ENCODE measurements at places on chromosomes 3 and 15.

- no peak for DNase-seq
Observed at GRCh38 chr15:74613089-74613952, 2.3 kb upstream of the CLK3 start.

DNA sequence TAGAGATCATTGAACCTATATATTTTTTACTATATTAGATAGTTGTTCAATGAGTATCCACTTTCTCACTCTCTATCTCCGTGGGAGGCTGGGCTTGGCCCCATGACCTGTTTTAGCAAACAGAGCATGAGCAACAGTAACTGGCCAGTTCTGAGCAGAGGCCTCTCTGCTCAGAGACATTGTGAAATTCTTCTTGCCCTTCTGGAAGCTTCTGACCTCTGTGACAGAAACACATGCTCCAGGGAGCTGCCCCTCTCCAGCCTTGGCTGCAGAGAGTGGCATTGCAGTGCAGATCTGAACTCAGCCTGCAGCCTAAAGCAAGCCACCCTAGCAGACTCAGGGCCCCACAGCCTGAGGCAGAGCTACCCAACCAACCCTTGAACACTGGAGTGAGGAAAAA is 20.5 kb downstream of the FAM240A start:
- no peak for DNase-seq

DNA sequence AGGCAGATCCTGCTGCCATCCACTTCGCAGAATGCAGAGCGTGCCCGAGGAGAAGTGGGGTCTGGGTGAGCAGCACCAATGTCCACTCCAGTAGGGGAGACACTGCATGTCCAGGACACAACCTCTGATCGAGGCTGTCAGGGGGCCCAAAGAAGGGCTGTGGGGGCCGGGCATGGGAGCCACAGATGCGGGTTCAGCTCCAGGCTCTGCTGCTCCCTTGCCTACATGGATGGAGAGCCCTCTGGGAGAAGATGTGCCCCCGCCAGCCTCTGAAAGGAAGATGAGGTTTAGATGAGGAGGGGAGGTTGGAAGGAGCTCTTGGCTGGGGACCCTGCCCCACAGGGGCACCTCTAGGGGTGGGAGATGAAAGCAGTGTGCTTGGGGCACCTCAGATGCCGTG is 75.4 kb downstream of the KLF13 start:
- no peak for DNase-seq

GRCh38 chr3:159586571-159587202 is 401.9 kb upstream of the IL12A start:
- no peak for DNase-seq

DNA sequence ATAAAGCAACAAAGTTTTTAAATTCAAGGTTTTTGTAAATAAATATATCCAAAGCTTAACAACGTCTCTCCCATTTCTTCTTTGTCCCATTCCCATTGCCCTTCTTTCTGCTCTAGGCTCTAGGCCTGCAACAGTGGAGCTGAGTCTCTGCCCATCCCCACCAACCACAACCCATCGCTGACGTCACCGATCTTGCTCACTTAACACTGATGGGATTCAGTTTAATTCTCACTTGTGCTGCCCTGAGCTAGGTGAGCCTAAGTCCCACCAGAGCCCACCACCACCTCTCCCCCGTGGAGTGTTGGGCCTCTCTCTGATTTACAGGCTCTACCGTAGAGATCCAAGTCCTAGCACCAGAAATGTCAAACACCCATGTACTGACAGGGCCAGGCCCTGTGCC is 61.3 kb upstream of the RAB6B start:
- no peak for DNase-seq

- no peak for DNase-seq
Observed at GRCh38 chr15:50675535-50676144, 11.0 kb downstream of the TRPM7 start.

- no peak for DNase-seq
Observed at GRCh38 chr3:117549716-117550115, 840.1 kb downstream of the TUSC7 start.

DNA sequence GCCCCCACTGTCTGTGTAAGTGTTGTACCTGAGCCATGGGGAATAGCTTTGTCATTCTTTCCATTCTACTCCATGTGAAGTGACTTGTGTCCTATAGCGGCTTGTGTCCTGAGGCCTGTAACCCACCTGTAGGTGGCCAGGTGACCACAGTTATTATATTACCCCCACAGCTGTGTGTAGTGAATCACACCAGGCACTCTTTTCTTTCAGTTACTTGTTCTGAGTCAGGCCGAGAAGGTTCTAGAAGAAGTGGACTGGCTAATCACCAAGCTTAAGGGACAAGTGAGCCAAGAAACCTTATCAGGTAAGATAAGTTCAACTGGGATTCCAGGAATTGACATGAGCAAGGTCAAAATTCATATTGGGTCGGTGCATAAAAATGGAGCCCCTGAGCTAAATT is 29.2 kb downstream of the POLG start:
- DNase-seq: no peak

- no peak for DNase-seq
Observed at GRCh38 chr15:64865998-64866520, 24.3 kb downstream of the PLEKHO2 start.

DNA sequence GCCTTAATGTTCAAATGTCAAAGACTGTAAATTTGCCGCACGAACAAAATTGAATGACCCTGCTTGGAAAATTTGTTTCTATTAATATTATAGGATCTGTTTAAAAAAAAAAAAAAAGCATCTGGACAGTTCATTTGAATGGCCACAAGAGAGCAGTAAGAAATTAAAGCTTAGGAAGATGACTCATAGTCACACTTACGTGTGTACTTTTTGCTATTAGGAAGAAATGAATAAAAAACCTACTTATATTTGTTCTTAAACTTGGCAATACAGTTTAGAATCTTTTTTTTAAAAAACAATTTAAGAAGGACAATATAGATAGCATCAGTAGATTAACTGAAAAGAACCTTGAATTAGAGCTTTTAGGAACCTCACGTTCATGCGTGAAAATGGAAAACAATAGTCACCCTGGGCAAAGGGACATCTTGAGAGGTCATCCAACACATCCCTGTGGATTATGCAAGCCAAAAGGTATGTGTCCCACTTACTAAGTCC is 621.8 kb downstream of the MECOM start:
- no peak for DNase-seq

DNA sequence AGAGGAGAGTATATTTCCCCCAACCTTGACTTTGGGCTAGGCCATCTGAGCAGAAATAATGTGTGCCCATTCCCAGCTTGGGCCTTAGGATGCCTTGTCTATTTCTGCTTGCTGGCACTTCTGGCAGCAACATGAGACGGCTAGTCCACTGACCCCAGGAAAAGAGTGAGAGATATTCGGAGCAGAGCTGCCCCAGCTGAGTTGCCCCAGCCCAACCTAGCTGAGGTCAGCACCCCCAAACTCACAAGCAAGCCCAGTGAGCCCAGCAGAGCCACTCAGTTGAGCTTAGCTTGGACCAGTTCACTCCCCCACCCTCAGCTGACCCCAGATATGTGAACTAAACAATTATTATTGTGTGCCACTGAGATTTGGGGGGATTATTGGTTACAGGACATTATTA is 20.2 kb downstream of the ITGA11 start:
- DNase-seq: no peak

DNA sequence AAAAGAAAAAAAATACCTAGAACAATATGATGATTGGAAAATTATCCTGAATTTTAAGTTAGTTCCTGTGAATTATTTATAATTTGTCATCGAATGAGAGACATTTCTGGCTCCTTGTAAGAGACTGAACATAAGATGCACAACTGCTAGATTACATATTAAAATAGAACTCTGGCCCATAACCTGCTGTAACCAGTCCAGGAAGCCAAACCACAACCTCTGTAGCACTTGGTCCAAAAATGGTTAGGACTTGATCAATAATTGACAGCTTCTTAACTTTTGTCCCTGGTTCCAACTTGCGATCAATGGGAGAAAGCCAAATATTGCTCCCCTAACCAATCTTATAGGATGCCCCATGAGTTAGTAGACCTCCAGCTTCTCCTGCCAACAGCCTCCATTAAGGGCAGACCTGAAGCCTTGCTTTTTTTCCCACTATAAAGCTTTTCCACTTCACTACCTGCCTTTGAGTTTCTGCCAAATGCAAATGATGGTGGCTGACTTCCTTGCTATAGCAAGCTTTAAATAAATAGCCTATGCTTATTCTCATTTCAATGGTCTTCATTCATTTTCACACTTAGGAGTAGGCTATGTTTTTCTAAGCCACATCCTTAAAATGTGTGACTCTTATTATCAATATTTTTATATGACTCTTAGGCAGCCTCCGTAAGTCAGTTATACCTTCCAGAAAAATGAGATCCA is 224.0 kb upstream of the ARHGEF26 start:
- DNase-seq: no peak

- no peak for DNase-seq
Observed at GRCh38 chr15:69126054-69126469, 34.4 kb upstream of the GLCE start.

DNA sequence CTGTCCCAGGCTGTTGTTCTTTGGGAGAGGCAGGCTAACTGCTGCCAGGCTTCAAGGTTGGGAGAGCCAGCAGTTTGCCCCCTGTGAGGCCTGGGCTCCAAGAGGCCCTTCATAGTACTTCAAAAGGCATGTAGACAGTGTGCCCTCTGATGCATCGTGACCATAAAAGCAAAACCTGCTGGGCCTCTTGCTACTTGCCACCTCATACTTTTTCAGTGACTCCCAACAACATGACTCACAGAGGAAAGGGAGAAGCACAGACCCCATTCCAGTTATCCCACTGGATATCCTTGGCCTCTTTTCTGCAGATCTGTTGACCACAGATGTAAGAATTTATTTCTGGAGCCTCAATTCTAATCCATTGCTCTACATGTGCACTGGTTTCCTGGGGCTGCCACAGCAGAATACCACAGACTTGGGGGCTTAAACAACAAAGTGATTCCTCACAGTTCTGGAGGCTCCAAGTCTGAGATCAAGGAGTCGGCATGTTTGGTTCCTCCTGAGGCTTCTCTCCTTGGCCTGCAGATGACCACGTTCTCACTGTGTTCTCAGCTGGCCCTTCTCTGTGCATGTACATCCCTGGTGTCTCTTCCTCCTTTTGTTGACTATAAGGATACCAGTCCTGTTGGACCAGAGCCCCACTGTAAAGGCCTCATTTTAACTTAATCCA is 8.9 kb upstream of the NSMCE3 start:
- no peak for DNase-seq

GRCh38 chr15:72318408-72318942 is 1.5 kb downstream of the CELF6 start:
- no peak for DNase-seq

GRCh38 chr3:170180908-170181885 is at the start of gene PHC3:
Gene PHC3, minus strand, starts transcription at chr3:170181733. Its CDS starts 18 bp downstream, at chr3:170181715.
- DNase-seq: peak; percentile 79

DNA sequence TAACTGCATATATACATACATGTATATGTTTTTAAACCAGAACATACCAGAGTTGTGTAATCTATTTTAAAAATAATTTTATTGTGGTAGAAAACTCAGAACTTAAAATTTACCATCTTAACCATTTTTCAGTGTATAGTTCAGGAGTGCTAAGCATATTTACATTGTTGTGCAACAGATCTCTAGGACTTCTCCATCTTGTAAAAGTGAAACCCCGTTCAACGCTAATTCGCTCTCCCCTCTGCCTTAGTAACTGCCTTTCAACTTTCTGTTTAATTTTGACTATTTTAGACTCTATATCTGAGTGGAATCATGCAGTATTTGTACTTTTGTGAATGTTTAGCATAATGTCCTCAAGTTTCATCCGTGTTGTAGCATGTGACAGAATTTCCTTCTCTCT is 51.8 kb upstream of the SSR3 start:
- DNase-seq: no peak

DNA sequence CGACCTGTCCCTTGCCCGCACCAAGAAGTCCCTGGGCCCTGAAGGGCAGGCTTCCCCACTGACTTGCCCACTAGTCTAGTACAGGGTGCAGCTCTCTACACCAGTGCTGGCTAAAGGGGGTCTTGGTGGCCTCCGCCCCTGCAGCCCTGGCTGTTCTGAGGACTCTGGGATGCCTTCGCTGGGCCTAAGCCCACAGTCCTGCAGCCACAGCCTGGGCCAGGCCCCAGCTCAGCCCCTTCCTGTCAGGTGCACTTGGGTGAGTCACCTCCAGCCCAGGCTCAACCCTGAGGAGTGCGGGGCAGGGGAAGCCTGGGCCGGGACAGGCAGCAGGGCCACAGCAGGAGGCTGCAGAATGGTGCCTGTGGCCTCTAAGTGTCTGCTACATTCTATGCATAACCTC is 971 bp downstream of the C3orf22 start:
- no peak for DNase-seq

DNA sequence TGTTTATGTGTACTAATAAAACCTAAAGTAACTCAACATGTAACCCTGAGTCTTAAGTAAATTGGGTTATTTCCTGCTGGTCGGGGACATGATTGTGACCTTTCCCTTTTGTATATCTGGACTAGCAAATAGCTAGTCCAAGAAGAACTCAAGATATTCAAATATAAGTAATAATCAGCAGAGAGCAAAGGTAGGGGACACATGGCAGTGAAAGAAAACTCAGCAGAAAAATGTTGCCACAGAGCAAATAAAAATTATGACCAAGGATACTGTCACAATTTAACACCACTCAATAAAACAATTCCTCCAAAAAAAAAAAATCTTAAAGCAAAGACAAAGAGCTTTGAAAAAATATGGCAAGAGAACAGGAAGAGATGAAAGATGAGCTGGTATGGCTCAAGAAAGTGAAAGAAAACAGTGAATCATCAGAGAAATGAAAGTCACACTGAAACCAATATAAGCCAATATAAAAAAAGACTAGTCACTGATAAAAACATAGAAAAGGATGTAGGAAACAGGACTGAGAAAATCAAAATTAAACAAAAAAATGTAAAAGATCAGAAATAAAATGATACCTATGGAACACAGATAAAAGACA is 43.4 kb downstream of the HLTF start:
- no peak for DNase-seq

- peak; percentile 9 for DNase-seq
Observed at GRCh38 chr15:72796515-72797337, 13.2 kb upstream of the ADPGK start.

- DNase-seq: no peak
Observed at GRCh38 chr3:132348531-132348930, 31.3 kb downstream of the ACP3 start.

GRCh38 chr15:31977812-31978661 is 52.3 kb upstream of the CHRNA7 start:
- DNase-seq: peak; percentile 33

- no peak for DNase-seq
Observed at GRCh38 chr3:36875397-36875796, 69.5 kb downstream of the TRANK1 start.

DNA sequence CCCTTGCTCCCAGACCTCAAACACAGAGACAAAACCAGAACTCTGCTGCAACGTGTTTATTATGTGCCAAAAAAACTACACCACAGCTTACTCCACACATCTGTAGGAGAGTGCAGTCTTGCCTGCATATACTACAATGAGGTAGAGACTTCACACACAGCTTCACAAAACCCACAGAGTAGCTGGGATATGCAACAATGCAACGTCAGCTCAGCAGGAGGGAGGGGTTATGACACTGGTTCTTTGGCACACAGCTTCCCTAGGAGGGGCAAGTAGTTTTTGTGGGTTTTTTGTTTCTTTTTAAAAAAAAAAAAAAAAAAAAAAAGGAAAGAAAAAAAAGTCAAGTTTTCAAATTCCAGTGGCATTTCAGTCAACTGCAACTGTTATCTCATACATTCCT is 2.9 kb upstream of the RPS17 start:
- no peak for DNase-seq

Data from activated T-helper 1 cell treated with anti-CD3 and anti-CD28 coated beads, Interleukin-2, amount 50 U/mL, for 16 hours (primary cell).